ENCODE measurements at places on chromosomes 16 and 17.

- DNase-seq, result no peak
Measured at GRCh38 chr16:85234310-85235204, 122.3 kb upstream of the CIBAR2 start.

GRCh38 chr16:68644296-68644695 is 814 bp upstream of the CDH3 start:
- DNase-seq, result no peak

GRCh38 chr16:73482310-73482709 is 434.4 kb upstream of the ZFHX3 start:
- DNase-seq, result no peak

GRCh38 chr17:18380471-18381157 is 3.0 kb downstream of the EVPLL start:
- DNase-seq, result no peak

DNA sequence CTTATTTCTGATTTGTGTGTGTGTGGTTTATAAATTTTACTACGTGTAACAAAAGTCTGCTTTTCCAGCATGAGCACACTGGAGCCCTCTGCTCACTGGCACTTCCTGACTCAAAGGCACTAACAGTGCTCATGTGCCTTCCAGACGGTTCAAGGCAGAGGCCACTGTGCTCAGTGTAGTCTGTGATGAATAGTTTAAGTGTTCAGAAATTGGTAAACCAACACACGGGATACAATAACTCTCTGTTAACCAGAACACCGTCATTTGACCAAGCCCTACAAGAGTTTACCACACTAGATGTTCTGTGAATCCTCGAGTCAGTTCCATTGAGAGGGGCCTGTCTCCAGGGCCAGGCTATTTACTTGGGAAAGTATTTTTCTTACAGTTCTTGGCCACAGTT is 191.9 kb downstream of the MRTFB start:
- no peak for DNase-seq

DNA sequence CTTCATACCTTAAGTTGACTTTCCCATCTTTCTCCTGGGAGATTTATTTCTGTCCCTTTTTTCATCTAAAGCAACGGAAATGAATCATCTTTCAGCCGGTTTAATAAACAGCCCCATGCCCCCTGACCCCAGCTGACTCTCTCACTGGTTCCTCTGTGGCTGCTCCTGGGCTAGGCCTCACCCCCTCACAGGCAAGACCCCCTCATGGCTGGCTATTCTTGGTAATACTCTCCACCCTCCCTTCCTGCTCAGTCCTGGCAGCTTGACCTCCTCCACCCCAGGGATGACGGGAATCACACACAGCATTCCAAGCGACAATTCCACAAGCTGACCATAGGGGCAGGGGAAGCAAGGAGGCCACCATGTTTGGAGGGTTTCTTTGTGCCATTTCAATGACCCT is 1.5 kb upstream of the ADAP2 start:
- no peak for DNase-seq

DNA sequence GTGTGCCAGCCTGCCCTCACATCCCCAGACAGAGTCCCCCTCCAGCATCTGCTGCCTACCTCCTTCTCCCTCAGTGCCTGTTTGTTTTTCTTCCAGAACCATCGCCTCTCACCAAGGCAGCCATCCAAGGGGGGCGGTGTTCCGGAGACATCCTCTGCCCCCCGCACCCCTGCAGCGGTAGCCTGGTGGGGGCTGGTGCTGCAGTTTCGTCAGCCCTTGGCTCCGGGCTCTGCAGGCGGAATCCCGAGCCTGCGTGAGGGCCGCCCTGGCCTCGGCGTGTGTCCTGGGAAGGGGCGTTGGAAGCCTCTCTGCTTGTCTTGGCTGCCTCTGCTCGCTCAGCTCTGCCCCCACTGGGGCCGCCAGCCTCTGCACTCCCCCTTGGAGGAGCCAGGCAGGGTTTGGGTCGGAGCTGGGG is 126.0 kb upstream of the CIBAR2 start:
- no peak for DNase-seq

- DNase-seq, result no peak
Measured at GRCh38 chr16:68093816-68094613, 8.8 kb downstream of the NFATC3 start.

DNA sequence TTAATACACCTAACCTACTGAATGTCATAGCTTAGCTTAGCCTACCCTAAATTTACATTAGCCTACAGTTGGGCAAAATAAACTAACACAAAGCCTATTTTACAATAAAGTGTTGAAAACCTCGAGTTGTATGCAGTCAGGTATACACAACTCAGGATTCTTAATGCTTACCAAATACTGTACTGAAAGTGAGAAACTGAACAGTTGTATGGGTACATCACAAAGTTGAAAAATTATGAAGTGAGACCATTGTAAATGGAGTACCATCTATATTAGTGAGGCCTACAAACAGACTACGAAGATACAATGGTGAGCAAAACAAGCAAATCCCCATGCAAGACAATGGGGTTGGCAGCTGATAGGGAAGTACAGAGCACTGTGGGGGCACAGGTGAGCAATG is 79.7 kb downstream of the VAT1L start:
- DNase-seq, result no peak

DNA sequence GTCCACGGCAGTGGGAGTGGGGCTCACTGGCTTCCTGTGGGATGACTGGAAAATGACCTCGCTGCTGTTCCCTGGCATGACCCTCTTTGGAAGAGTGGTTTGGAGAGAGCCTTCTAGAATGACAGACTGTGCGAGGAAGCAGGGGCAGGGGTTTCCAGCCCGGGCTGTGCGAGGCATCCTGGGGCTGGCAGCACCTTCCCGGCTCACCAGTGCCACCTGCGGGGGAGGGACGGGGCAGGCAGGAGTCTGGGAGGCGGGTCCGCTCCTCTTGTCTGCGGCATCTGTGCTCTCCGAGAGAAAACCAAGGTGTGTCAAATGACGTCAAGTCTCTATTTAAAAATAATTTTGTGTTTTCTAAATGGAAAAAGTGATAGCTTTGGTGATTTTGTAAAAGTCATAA is 7.8 kb upstream of the RNF213 start:
- peak; percentile 85 for DNase-seq

DNA sequence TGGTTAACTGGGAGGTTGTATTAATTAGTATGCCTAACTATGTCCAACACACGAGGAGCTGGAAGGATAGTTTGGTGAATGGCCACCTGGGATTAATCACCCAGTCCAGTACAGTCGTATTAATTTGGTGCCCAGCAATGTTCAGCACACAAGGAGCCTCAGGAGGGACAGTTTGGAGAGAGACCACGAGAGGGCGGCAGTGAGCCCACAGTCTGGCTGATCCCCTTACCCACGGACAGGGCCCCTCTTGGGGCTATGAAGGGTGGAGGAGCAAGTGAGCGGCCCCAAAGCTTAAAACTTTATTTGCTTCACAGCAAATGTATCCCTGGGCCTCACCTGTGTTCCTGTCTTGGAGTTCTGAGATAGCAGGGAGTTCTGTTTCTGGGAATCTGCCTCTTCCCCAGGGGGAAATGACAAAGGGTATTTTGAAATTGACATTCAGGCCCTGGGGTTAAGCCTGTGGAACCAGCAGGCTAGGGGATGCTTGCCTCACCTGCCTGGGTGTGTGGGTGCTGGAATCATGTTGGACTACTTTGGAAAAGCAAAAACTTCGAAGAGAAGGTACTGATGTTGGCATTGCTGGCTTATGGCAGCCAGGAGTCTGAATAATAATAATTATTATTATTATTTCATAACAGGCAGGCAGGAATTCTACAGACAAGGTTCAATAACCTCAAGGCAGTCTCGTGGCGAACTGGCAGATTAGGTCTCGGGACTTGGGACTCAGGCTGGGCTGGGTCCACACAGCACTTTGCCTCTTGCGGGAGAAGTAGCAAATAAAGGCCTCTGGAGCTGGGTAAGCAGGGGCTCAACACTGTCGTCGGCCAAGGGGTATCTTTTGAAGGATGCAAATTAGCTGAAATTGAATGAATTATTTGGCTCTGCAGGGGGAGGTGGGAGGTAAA is 227.6 kb upstream of the ASIC2 start:
- DNase-seq, result no peak

GRCh38 chr17:74619077-74619673 is 4.4 kb downstream of the CD300E start:
- DNase-seq, result no peak

DNA sequence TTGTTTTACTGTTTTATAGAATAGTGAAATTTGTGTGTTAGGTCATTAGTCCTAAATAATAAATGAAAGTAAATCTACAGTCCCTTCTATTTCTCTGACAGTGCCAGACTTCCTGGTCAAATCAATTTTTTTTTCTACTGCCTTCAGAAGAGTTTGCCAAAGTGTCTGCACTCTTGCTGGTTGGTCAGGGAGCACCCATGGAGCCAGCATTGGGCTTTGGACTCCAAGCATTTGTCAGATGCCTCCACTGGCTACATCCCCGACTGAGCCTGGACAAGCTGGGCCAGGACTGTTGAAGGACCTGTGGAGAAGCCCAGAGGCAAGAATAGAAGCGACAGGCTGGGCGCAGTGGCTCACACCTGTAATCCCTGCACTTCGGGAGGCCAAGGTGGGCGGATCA is 53.7 kb downstream of the ELAC2 start:
- DNase-seq, result no peak

Measured in CD4-positive, alpha-beta T cell treated with Interleukin-15 for 1 hour (primary cell).